Erythroblast (primary cell): ENCODE measurements at places on chromosomes 1 and 21.

DNA sequence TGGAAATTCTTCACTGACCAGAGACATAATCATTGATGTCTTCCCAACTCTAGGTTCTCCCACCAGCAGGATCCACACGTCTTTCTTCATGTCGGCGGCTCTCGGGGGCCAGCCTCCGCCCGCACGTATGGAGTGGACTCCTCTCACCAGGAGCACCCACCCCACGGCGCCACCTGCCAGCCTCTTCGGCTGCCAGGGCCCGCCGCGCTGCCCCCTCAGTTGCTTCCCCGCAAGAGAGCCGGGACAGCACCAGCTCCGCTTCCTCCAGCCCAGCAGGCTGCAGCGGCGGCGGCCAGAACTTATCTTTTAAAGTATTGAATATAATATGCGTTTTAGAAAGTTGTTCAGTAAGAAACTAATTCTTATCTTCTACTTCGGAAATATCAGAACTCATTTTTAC, 273.5 kb downstream of the LIPI start:
- DNase-seq, result no peak

DNA sequence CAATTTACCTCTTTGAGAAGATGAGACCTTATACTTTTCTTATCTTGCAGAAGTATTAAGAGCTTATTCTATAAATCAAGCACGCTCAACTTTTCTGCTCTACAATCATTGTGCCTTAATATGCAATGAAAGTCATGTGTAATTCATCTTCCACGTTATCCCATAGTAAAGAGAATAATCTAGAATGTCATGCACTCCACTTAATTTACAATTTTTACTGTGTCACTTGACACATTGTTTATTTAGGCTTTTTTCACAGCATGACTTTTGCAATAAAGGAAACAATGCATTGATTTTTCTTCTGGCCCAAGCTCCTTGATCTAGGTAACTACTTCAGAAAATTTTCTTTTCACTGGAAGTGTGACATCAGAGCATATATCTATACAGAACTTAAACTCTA, 290.9 kb downstream of the HHIPL2 start:
- DNase-seq, result no peak

DNA sequence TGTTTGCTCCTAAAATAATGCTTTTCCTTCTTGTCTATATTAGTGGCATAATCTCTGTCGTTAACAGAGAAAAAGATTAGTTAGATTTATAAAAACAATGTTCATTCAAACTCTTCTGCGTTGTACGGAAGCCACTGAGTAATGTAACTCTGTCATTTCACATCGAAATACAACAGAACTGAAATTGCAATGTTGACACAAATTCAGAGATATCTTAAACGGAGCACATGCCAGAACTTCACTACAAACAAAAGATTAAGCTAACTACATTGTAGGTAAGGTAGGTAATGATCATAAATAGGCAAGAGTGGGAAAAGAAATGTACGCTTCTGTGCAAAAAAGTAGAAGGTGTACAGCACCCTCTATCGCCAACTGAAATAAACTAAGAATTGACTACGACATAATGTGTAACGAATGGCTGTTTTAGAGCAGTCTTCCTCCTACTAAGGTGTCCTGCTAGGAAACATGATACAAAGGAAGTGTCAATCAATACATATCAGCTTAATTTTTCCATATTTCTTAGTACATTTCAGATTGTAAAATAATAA, 56.6 kb downstream of the PCNX2 start:
- no peak for DNase-seq

DNA sequence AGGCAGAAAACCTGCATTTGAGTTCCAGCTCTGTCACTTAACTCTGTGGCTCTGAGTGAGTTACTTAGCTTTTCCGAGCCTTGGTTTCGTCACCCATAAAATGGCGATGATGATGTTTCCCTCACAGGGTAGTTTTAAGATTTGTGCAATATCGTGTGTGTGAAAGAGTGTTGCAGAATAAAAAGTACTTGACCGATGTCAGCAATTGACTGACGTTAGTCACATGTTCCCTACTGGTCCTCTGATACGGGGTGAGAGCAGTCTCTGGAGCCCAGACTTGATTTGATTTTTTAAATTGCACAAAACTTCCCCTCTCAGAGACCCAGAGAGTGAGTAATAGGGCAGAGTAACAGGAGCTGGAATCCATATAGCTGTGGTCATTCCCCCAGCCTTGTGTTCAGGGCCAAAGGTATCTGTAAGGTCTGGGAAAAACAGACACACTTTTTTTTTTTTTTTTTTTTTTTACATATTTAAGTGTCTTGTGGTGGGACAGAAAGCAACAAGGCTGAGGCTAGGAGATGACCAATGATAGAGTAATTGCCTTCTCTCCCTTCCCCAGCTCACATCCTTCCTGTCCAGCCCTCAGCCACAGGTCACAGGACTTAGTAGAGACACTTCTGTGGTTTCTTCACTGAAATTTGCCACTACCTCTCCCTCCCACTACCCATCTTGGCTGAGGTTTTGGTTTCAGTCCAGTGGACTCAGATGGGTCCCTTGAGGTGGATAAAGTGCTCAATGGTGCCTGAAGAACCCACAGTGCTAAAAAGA, 2.0 kb downstream of the FCER1G start:
- DNase-seq, result no peak

DNA sequence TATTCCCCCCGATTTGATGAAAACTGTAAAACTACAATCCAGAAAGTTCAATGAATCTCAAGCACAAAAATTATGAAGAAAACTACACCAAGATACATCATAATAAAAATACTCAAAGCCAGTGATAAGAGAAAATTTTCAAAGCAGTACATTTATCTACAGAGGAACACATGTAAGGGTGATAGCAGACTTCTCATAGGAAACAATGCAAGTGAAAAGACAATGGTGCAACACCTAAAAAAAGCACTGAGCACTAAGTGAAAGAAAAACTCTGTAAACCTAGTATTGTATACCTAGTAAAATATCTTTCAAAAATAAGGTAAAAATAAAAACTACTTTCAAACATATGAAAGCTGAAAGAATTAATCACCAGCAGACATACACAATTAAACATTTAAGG, 76.1 kb upstream of the IRF2BP2 start:
- no peak for DNase-seq

DNA sequence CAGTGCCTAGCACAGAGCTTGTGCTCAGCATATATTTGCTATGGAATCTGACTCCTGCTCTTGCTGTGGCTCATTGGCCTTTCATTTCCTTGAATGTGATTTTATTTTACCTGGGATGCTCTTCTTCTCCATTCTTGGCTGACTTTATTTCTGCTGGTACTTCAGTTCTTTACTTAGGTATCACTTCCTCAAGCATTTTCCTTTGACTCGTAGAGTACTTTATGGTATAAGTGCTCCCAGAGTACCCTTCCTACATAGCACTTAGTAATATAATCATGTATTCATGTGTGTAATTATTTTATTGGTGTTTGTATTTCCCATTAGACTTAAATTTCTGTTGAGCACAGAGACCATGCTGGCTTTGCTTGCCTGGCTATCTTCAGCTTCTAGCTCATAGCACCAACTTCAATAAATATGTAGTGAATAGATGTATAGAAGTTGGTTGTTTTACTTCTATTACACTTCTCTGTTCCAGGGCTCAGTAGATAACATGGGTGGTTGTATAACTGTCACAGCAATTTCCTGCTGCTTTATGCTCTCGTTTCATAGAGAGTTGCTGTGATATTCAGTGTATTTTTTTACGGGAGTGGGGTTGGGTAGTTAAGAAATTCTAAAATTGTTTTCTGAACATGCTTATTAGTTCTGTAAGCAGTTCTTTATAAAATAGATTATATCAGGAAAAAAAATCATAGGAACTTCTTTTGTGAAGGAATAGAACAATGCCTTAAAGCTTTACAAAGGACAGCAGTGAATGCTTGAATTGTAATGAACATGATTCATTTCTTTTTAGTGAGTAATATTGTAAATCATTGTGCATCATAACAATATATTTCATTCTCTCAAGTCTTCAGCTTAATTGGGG, 112.2 kb downstream of the NEK7 start:
- no peak for DNase-seq
